ENCODE measurements at places on chromosomes 2 and 18.
A peak's percentile ranks its signal among the peaks of the same experiment; 100 is the strongest.

- DNase-seq, result no peak
Measured at GRCh38 chr2:33573657-33574056, 25.4 kb downstream of the FAM98A start.

- DNase-seq, result no peak
Measured at GRCh38 chr18:77865853-77866252, 616.2 kb downstream of the GALR1 start.

GRCh38 chr2:221850076-221850475, 278.0 kb upstream of the EPHA4 start:
- DNase-seq, result no peak

- DNase-seq, result no peak
Measured at GRCh38 chr2:216960671-216961268, 100.9 kb upstream of the TNP1 start.

GRCh38 chr2:14941151-14941631, 308.7 kb downstream of the LRATD1 start:
- DNase-seq, result peak; percentile 44

GRCh38 chr2:128202791-128203190, 111.8 kb downstream of the UGGT1 start:
- DNase-seq, result no peak
